ENCODE measurements at places on chromosomes 6 and 20.

GRCh38 chr20:25238319-25239037 is 9.4 kb upstream of the PYGB start:
- DNase-seq = no peak

DNA sequence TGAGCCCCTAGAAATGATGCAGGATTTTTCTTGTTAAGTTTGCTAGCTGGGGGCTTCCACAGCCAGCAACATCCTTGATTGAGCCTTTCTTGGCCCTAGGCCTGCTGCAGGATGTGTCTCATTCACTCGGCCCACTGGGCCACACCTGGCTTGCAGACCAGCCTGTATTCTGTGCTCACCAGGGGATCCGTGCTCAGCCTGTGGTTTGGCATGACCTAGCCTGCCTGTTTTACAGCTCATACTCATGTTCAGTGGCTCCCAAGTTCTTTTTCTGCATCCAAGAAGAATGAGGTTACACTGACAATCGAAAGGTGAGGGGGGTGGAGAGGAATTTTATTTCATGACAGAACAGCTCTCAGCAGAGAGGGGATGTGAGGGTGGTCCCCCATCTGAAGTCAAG is 263.4 kb downstream of the RIMS1 start:
- DNase-seq = no peak

- no peak for DNase-seq
These were observed 13.3 kb downstream of the FHL5 start for GRCh38 chr6:96576221-96576620.

DNA sequence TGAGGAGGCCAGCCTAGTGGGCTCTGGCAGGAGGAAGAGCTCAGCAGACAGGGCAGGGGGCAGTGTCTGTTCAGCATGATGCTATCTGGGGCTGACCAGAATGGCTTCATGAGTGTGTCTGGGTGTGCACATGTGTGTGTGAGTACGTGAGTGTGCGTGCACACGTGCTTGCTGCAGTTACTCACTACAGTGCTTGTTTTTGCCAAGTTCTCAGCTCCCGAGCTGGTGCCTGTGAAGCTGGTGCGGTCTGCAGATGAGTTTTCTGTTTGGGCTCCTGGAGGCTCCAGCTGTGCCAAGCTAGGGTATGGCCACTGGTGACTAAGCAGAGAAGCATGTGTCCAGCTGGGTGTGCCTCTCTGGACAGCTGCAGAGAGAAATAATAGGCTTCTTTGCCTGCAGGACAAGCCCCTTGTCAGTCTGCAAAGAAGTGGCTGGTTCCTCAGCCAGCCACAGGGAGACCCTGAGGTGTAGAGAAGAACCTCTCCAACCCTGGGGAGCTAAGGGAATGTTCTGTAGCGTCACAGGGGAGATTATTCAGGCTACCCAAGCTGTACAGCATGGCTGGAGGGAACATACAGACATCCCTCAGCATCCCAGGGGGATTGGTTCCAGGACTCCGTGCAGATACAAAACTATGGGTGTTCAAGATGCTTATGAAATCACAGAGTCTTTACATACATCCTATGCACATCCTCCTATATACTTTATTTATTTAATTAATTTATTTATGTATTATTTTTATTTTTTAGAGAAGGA is 40.2 kb upstream of the FAM50B start:
- DNase-seq = no peak

- DNase-seq = peak; percentile 8
These were observed 497.8 kb downstream of the PREX1 start for GRCh38 chr20:48329676-48330664.

GRCh38 chr20:20896606-20897005 is 184.2 kb upstream of the RALGAPA2 start:
- no peak for DNase-seq

DNA sequence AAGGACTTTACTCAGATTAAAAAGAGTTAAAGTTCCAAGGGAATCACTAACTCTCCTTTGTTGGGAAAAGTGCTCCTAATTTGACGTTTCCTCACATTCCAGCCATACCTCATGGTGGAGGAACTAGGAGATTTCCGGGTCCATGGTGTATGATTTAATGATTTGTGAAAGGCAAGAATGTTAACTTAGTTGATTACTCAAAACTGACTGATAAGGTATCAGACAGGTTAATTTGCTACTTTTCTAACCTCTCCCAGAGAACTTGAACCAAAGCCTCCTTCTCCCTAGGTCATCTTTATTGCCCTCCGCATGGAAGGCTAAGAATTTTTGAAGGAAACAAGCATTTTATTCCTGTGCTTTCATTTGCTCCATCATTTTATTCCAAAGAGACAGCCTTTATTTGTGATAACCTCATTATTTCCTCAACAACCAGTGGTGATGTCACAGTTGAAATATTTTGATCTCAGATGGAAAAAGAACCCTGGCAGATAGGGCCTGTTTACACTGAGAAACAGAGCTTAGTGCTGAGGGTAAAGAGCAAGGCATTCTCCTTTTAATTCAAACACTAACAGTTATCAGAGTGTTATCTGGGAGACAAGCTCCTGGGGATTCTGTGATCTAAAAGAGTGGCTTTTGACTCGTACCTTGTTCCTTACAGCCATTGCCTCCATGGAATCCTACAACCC is 57.4 kb upstream of the BMP2 start:
- DNase-seq = no peak

- DNase-seq = no peak
These were observed 239.1 kb downstream of the PRKN start for GRCh38 chr6:162488444-162488843.

- no peak for DNase-seq
These were observed 459.1 kb upstream of the JAG1 start for GRCh38 chr20:11132819-11133415.

- DNase-seq = peak; percentile 88
These were observed 16.7 kb upstream of the TBC1D20 start for GRCh38 chr20:478949-479429.

- DNase-seq = no peak
These were observed 34.1 kb downstream of the CDYL start for GRCh38 chr6:4809999-4810918.

- DNase-seq = no peak
These were observed 117.6 kb downstream of the MRPL14 start for GRCh38 chr6:44009425-44010321.

DNA sequence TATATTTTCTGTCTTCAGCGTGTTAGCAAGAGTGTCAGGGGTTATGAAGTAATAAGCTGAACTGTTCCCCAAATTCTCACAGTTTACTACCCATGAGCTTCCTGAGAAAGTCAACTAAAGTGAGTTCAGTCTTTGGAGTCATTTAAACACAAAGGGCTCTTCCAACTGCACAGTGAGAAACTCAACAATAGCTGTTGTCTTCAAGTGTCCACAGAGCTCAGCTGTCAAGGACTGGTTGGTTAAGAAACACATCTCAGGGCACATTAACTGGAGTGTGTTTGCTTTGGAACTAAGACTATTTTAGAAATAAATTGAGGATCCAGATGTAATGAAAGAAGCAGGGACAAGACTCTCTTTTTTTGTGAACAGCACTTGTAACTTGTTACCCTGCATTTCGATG is 241.4 kb upstream of the SOX4 start:
- no peak for DNase-seq

- DNase-seq = no peak
These were observed 336.2 kb downstream of the ZFAND3 start for GRCh38 chr6:38155621-38156204.

DNA sequence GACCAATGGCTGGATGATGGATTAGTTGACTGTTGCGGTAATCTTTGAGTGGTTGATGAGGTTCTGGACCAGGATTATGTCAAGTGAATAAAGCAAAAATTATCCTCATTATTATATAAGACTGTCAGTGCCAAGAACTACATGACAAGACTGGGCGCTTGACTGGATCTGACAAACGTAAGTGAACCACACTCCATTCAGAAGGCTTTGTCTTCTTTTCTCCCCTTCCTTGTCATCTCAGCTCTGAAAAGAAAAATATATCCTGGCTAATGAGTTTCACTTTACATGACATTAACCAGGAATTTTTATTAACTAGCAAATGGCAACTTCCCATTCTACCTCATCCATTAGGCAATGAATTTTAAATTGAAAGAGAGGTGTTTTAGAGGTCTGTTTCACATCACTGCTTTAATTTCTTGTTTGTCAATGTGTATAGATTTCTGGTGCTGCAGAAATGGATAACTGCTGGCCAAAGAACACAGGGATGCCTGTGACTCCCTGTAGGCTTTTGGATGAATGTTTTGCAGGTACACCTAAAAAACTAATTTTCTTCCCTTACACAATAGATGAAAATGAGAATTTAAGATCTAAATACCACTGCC is 150.1 kb downstream of the ELOVL4 start:
- no peak for DNase-seq

- DNase-seq = no peak
These were observed 171.4 kb upstream of the RSPO3 start for GRCh38 chr6:126947070-126947469.

DNA sequence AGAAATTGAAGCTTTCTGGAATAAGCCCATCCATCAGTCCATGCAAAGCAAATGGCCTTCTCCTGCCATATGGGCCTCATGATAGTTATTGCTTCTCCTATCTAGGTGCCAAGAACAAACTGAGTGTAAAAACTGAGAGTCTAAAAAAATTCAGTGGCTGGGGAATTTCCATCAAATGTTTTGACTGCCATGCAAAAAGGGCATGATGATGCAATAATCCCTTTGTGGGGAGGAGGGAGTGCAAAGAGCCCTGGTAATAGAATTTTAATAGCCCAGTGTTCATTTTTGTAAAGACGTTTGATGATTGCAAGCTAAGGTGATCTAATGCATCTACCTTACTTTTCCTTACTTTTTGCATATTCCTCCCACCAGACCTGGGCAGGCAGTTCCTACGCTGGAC is 683.7 kb downstream of the EPM2A start:
- no peak for DNase-seq

- DNase-seq = no peak
These were observed 137.2 kb downstream of the SYNE1 start for GRCh38 chr6:152499931-152500330.

GRCh38 chr6:20211941-20212391 is 303 bp downstream of the MBOAT1 start:
- no peak for DNase-seq

- no peak for DNase-seq
These were observed 98.2 kb downstream of the SLC35B3 start for GRCh38 chr6:8337147-8337546.

- no peak for DNase-seq
These were observed 165.1 kb upstream of the SLC24A3 start for GRCh38 chr20:19047040-19047950.

- DNase-seq = no peak
These were observed 22.2 kb downstream of the SAMHD1 start for GRCh38 chr20:36929290-36929689.

DNA sequence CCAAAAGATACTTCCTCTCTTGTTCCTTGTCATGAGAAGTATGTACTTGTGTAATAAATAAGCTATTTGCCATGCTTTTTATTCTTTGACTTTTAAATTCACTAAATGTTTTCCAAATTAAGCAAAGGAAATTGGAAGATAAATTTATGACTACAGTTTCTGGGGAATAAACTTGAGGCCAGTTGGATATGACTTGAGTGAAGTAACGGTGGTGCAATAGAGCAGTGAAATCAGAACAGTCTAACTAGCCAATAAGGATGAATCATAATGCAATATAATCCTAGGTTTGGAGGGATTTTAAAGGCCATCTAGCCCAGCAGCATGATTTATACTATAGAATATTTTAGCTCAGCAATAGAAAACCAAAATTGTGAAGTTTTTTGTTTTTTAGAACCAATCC is 183.8 kb upstream of the TCF21 start:
- DNase-seq = no peak

GRCh38 chr6:120826253-120826652 is 508.0 kb downstream of the TBC1D32 start:
- peak; percentile 33 for DNase-seq

- no peak for DNase-seq
These were observed 33.3 kb downstream of the CPNE5 start for GRCh38 chr6:36805917-36806316.

DNA sequence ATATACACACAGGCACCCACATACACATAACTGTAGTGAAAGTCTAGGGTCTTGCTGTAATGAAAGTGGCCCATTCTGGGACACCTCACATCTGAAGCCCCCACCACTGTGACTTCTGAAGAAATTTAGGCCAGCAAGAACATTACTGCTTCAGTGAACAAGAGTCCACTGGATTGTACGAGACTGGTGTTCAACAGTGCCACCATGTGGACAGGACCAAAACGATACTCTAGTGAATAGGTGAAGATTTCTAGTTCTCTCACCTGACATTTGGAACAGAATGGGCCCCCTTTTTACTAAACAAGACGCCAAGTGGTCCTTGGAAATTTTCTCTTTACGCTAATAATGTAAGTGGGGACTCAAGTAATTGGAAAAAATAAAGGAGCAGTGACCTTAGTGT is 156.9 kb downstream of the MAFB start:
- peak; percentile 52 for DNase-seq

DNA sequence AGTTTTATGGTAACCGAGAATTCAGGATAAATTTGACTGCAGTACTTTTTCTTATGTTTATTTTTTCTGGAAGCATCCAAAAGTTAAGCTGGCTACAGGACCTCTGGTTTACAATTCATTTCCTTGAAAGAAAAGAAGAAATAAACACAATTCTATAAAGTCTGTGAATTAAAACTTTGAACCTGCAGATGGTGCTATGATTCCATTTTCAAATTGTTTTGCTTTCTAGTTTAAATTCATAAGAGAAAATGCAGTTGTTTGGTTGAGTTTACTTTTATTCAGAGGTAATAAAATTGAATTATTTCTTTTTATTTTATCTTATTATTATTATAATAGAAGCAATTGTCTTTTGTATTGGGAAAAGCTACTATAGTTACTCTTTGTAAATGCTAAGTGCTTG is 1.8 kb upstream of the VIP start:
- DNase-seq = peak; percentile 44

DNA sequence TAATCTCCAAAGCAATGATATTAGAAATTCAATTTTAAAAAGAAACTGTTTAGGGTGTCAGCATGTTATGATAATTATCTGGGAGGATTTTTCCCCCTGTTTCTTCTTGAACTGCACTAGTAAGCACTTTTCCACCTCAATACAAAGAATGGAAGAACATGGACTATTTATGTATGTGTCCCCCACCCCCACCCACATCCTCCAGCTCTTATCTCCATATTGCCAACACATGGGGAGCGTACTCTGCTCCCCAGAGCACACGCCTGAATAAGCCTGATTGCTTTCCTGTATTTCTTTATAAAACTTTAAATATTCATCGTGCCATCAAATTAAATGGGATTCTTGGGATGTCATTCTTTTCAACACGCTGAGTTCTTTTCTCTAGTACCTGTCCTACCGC is 11.4 kb upstream of the LRFN2 start:
- DNase-seq = no peak

- DNase-seq = no peak
These were observed 194.6 kb upstream of the CITED2 start for GRCh38 chr6:139568956-139569538.

GRCh38 chr6:117508450-117508971 is 26.0 kb downstream of the DCBLD1 start:
- DNase-seq = no peak

- no peak for DNase-seq
These were observed 219.1 kb downstream of the PHACTR1 start for GRCh38 chr6:12935637-12936036.

- no peak for DNase-seq
These were observed 42.7 kb downstream of the REPS1 start for GRCh38 chr6:138945354-138945753.

- DNase-seq = no peak
These were observed 944.7 kb downstream of the PHF3 start for GRCh38 chr6:64580346-64580745.
